Daoy (cell line): ENCODE measurements at places on chromosomes 16 and 17. TPM values are rescaled to one million over a fixed set of nuclear protein-coding genes. Genes with fewer than 3 reads are reported as not detected.
A peak's percentile ranks its signal among the peaks of the same experiment; 100 is the strongest.

GRCh38 chr17:1294157-1294717, 14.8 kb downstream of the TRARG1 start:
- DNase-seq, result no peak

Gene SULT1A4
- 4.4 TPM in 1 of 2 replicates, not detected in the other for total RNA-seq

Gene PSMC3IP
- total RNA-seq, result 17.4 and 32.3 TPM in 2 replicates

- no peak for DNase-seq
These were observed 84.7 kb downstream of the MRC2 start for GRCh38 chr17:62712171-62712581.

Gene CFAP52
- not detected in 2 replicates for total RNA-seq

DNA sequence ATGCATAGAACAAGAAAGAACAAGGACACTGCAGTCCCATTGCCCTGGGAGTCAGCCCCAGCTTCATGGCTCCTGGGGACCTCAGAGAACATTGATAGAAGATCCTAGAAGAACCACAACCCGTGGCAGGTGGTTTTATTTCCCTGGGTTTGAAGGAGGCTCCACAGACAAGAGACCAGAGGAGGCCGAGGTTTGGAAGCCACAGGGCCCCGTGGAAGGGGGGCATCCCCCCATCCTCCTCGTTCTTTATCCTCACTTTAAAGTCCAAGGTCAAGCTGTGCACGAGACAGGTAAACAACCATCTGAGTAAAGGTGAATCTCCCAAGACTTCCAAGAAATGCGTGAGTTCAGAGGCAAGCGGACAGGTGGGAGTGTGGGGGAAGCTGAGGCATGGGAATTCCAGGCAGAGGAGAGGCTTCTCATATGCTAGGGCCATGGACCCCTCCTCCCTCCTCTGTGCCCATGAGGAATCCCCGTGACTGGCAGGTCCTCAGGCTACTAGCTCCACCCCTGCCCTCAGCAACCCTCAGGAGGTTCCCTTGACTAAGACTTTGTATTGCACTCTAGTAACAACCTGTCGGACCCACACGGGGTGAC, 849 bp upstream of the SULT1A1 start:
- no peak for DNase-seq

Gene TNRC6C
- 2.7 and 2.8 TPM in 2 replicates for total RNA-seq

GRCh38 chr16:14303182-14303618, 232.1 kb downstream of the MRTFB start:
- no peak for DNase-seq

- DNase-seq, result peak; percentile 25
These were observed 89.7 kb downstream of the NPIPB11 start for GRCh38 chr16:29316761-29317183.

GRCh38 chr16:73094371-73094770, 46.4 kb upstream of the ZFHX3 start:
- no peak for DNase-seq

Gene PLCG2
- 1.5 and 1.8 TPM in 2 replicates for total RNA-seq

Gene LDHD
- not detected in 2 replicates for total RNA-seq

Gene SLC38A8
- total RNA-seq, result not detected in 2 replicates

DNA sequence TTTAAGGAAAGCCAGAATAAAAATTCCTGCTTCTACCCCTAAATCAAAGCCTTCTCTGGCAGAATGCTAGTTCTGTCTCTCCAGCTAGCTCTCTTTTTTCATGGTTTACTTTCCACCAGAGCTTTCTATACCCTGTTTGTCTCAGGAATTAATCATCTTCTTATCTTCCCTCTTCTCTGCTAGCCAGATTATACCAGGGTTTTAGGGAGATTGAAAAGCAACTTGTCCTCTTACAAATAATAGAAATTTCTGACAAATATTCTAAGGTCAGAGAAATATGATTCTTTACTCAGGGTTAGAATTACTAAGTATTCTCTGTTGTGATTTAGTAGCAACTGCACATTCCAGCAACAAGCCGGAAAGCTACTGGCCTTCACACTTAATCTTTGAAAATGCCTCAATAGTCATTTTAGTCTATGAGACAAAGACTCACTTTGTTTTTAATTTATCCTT, 166.4 kb downstream of the TANC2 start:
- no peak for DNase-seq

DNA sequence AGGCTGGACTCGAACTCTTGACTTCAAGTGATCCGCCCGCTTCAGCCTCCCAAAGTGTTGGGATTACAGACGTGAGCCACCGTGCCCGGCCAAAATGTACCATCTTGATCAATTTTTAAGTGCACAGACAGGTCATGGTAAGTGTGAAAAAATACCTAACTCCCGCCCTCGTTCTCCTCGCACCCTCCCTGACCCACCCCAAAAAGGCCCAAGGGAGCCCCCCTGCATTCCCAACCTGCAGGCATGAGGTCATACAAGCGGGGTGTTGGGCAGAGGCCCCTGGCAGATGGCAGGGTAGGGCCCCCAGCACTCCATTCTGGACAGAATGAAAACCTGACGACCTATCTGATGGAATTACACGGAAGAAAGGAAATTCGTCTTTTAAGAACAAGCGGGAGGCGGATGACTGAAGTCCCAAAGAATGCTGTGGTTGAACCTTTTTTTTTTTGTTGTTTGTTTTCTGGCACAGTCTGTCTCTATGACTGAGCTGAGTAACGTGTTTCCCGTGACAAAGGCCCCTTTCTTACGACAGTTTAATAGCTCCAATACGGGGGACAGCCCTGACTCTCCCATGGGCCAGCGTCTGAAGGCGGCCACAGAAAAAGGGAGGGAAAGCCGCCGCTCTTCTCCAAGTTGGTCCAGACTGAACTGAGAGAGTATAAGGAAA, 376.4 kb downstream of the SLC39A11 start:
- DNase-seq, result peak; percentile 96

- DNase-seq, result no peak
These were observed 1.6 kb upstream of the HSD3B7 start for GRCh38 chr16:30983289-30983889.

DNA sequence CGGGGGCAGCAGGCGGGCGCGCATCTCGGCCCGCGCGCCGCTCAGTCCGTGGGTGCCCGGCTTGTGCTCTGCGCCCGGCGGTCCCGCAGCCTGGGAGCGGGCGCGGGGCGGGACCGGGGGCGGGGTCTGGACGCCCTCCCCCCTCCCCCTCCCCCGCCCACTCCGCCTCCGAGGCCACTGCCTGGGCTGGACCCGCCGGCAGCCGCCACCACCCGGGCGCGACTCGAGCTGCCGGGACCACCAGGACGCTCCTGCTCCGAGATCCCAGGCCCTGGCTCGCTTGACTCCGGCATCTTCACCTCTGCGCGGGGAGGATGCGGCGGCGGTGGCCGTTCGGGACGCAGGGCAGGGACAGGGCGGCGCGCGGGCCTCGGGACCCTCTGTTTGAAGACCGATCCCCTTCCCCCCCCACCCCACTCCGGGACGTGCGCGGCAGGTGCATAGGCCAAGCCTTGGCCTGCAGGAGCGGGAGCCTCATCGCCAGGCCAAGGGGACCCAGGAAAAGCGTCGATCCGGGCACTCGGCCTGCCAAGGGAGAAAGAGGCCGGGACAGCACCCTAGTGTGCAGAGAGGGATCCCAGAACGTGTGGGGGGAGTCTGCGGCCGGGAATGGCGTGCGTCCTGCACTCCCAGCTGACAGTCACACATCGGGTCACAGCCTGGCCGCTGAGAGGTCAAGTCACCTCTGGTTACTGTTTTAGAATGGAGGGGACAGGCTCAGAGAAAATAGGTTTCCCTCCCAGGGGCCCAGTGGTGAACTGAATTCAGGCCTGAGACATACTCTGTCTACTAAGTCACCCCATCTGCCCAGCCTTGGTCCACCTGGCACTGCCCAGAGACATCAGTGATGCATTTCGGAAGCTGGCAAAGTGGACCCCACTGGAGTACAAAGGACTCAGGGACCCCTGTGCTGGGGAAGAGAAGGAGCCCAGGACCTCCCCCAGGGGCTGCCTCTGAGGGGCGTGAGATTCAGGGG, at the start of gene HS3ST6:
Gene HS3ST6, minus strand, starts transcription at position 65 of the 976 bp plus-strand sequence. CDS start 92 bp downstream, outside the sequence.
- DNase-seq, result no peak

GRCh38 chr17:29566473-29567303, at the start of gene ABHD15:
TSS of gene ABHD15 (minus strand) at chr17:29567037. CDS start at chr17:29566966, 71 bp downstream.
- DNase-seq, result peak; percentile 80

DNA sequence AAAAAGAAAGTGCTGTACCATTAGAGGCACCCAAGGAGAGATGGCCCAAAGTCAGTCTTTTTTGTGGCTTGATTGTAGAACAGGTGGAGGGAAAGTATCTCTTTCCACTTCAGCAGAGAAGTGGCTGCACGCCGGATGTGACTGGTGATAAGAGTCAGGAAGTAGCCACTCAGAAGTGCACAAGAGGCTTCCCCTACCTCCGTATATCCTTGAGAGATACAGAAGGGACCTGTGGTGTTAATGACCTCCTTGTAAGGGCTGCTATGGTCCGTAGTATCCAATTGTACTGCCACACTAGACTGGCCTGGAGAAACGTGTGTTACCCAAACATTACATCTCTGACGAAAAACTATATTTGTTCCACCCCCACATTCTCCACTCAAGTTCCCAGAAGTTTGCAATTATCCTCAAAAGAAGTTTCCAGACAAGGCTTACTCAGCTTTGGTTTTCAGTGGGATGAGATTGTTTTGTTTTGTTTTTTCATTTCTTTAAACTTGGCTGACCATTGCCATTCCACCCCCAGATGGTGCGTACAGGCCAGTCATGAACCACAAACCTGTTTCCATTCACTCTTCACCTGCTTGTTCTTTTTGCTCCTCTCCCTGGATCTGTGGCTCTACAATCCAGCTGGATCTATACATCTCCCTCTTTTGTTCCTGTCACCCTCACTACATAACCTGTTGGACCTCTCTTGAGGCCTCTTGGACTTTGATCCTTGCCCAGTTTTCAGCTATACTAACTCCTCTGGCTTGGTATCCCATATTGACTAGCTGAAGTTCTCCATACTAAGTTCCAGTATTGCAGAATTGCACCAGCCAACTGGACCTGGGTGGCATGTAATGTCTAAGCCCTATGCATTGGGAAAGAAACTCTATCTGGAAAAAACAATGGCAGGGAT, 20.7 kb upstream of the MED13 start:
- DNase-seq, result no peak

Gene AATF
- 79.8 and 106 TPM in 2 replicates for total RNA-seq

- no peak for DNase-seq
These were observed 56.5 kb upstream of the ZNF750 start for GRCh38 chr17:82896071-82897000.

Gene SPECC1
- total RNA-seq, result 38.8 and 43.0 TPM in 2 replicates

GRCh38 chr17:9266697-9267117, 245.4 kb downstream of the NTN1 start:
- no peak for DNase-seq

- no peak for DNase-seq
These were observed 127.9 kb downstream of the AXIN2 start for GRCh38 chr17:65433592-65433991.

Gene AP2B1
- total RNA-seq, result 87.9 and 88.1 TPM in 2 replicates
